ENCODE measurements at places on chromosomes 2 and 18. TPM values are rescaled to one million over a fixed set of nuclear protein-coding genes. Genes with fewer than 3 reads are reported as not detected.

- no peak for DNase-seq
These were observed 30.3 kb downstream of the KIF1A start for GRCh38 chr2:240789501-240790369.

GRCh38 chr2:17401096-17401495, 117.1 kb downstream of the RAD51AP2 start:
- DNase-seq: no peak

- no peak for DNase-seq
These were observed 190.6 kb downstream of the TPGS2 start for GRCh38 chr18:36638224-36638623.

GRCh38 chr2:109384308-109385271, 229.2 kb downstream of the SEPTIN10 start:
- no peak for DNase-seq

- no peak for DNase-seq
These were observed 148.4 kb upstream of the KCTD1 start for GRCh38 chr18:26696786-26697185.

GRCh38 chr18:23568281-23569138, 17.8 kb downstream of the NPC1 start:
- DNase-seq: peak; percentile 68

DNA sequence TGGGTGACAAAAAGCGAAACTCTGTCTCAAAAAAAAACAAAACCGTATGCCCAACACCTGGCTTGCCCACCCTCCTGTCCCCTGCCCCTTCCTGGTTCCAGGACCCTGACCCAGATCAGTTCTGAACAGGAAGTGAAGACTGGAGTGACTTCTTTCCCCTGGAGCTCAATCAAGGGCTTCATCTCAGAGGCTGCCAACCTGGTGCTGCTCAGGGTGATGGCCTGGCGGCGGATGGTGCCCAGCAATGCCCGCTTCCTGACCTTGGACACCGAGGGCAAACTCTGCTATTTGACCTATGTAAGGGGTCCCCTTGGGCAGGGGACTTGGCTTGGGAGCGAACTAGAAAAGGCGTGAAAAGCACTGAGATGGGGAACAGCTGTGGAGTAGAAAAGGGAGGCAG, 5.9 kb downstream of the CATIP start:
- DNase-seq: no peak

- DNase-seq: no peak
These were observed 5.3 kb downstream of the MFSD6 start for GRCh38 chr2:190413421-190413820.

GRCh38 chr2:11481789-11482472, 16.0 kb upstream of the E2F6 start:
- no peak for DNase-seq

- no peak for DNase-seq
These were observed 114.6 kb upstream of the NCKAP5 start for GRCh38 chr2:133682906-133683305.

- DNase-seq: peak; percentile 32
These were observed 348.1 kb downstream of the TGIF1 start for GRCh38 chr18:3798032-3798431.

GRCh38 chr2:2795438-2796091, 464.5 kb upstream of the MYT1L start:
- no peak for DNase-seq

GRCh38 chr18:79693561-79694205, 14.1 kb downstream of the CTDP1 start:
- DNase-seq: no peak

GRCh38 chr2:209314653-209315052, 109.2 kb upstream of the MAP2 start:
- no peak for DNase-seq

Gene NPPC
- 0.87 TPM for polyA plus RNA-seq

Gene MAB21L4
- 25.7 TPM for polyA plus RNA-seq

Gene CCDC141
- 0.70 TPM for polyA plus RNA-seq
